Stimulated activated memory B cell treated with anti-CD40 and anti-IgM and Interleukin-4, amounts not matched to agents 10 μg/mL and 1 μg/mL and 100 μg/mL, for 72 hours (primary cell): ENCODE measurements at places on chromosomes 4 and X.
A peak's percentile ranks its signal among the peaks of the same experiment; 100 is the strongest.

- ATAC-seq: no peak
Measured at GRCh38 chr4:39996811-39997210, 19.1 kb upstream of the PDS5A start.

GRCh38 chr4:127759893-127760292, 22.2 kb upstream of the HSPA4L start:
- ATAC-seq: no peak

GRCh38 chr4:185108185-185108584, 34.9 kb upstream of the SLC25A4 start:
- no peak for ATAC-seq

DNA sequence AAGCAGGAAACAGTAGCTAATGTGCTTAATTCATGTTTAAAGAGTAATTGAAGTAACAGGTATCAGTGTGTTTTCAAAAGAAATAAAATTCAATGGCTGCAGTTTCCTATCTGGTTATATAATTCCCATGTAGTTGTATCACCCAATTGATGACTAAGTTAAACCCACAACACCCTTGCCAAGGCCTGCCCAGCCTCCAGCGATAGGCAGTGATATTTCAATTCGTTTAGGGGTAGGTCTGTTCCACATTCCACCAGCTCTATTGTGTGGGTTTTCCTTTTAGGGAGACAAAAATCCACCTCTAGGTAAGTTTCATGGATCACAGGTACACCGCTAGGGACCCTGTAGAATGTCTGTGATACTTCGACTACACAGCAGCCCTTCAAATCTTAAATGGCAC, 24.7 kb upstream of the MXRA5 start:
- no peak for ATAC-seq

GRCh38 chr4:105551965-105552746, at the start of gene ARHGEF38:
Gene ARHGEF38, plus strand, starts transcription at chr4:105552620. Its CDS starts 146 bp downstream, at chr4:105552766.
- peak; percentile 8 for ATAC-seq
